Activated CD8-positive, alpha-beta memory T cell treated with anti-CD3 and anti-CD28 coated beads for 48 hours (primary cell): ENCODE measurements at places on chromosomes 5 and 9.

DNA sequence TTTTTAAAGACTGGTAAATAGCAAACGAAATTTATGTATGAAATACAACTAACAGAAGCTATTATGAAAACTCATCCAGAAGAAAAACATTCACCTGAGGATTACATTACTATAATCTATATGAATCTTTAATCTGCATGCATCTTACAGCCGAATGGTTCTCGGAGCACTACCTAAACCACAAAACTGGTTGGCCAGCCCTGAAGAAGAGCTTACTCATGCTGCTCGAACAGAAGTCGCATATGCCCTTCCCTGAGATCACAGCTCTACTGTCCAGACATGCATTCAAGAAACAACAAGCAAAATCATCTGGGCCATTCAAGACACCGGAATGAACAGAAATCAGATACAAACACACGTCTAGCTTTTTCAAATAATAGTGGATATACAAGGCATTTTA lies 931.0 kb upstream of the DMAC1 start:
- no peak for DNase-seq

GRCh38 chr9:111937781-111938426 lies 41.3 kb downstream of the UGCG start:
- no peak for DNase-seq

GRCh38 chr9:132564526-132564925 lies 17.9 kb upstream of the BARHL1 start:
- no peak for DNase-seq

DNA sequence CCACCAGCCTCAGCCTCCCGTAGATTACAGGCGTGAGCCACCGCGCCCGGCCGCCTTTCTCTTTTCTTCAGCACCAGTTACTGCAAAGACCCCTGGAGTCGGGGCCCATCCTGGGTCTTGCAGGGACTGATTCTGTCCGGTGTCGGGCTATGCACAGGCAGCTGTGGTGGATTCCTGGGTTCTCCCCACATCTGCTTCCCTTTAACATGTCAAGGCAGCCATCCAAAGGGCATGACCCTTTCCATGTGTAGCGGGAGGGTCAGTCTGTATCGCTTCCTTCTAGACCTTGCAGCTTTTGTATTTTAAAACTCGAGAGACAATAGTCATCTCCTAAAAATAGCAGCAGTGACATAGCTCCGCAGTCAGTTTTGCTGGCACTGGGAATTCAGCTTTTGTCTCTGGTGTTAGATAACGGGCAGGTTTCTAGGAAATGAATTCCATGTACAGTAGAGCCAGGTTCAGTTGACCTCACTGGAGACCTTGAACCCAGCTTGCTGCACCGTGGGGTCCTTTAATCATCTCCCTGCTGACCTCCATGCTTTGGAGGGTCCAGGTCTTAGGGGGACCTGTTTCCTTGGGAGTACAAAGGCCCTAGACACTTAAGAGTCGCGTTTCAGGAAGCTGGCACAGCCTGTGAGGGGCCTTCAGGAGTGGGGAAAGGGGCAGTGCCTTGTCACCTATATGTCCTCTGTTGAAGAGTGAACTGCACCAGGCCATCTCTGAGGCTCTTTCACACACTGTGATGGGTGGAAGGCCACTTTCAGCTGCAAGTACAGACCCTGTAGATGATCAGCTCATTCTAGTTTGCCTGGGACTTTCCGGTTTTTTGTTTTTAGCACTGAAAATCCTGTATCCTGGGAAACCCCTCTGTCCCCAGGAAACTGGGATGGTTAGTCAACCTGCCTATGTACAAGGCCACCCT lies 13.8 kb downstream of the ANKRD33B start:
- DNase-seq: no peak

GRCh38 chr9:21862871-21863270 lies 60.4 kb downstream of the MTAP start:
- DNase-seq: no peak

DNA sequence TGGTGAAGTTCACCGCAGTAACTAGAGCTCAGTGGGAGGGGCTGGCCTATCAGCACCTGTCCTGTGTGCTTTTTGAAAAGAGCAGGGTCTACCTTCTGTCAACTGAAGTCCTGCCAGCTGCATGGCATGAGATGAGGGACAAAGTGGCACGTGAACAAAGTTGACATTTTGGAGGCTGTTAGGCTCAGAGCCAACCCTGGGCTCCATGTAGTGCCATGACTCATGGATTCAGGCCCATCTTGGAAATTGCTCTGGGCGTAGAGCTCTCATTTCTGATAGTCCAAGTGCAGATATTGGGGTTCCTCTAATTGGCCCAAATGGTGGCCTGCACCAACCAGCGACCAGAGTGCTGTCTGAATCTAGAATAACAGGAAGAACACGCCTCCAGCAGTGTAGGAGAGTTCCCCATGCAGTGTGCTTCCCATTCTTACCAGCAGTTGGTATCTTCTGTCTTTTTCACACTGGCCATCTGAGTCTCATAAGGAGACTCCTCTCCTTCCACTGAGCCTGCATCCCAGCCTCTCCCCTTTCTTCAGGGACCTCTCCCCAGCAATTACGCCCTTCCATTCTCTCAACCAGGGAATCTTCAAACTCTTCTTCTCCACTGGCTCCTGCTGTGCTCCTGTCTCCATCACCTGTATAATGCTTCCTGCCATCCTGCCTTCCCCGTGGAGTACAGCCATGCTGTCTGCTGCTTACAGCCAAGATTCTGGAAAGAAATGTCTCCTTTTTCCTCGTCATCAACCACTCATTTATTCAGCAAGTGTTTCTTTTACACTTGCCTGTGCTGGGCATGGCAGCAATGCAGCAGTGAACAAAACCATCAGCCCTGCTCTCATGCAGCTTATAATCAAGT lies 30.4 kb downstream of the IRF1 start:
- DNase-seq: no peak

- DNase-seq: no peak
Observed at GRCh38 chr9:128528445-128529160, 23.8 kb upstream of the SPTAN1 start.
